ENCODE measurements at places on chromosomes 12 and 14. TPM values are rescaled to one million over a fixed set of nuclear protein-coding genes. Genes with fewer than 3 reads are reported as not detected.
A peak's percentile ranks its signal among the peaks of the same experiment; 100 is the strongest.

DNA sequence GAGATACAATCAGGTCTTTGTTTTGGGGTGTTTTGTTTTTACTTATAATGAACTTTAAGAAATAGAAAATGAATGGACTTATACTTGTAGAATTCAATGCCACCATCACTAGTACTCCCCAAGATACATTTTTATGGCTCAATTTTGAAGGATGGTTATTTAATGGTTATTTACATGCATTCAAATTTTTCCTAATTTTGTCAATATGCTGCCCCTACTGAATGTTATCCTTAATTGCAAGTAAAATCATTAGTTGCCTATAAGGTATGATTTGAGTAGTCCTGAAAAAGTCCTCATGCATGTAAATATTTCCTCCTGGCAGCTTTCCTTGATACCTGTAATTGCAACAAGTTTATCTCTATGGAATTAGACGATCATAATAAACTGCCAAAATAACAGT, 391.2 kb downstream of the BCAT1 start:
- no peak for DNase-seq
- H3K4me3 ChIP-seq: no peak overlapping the region
- H3K27me3 ChIP-seq: peaks cover 36% of the 10 kb centered on the region
- no peak overlapping the region for H3K27ac ChIP-seq
- no peaks in the 10 kb centered on the region for H3K4me1 ChIP-seq
- H3K36me3 ChIP-seq: no peaks in the 10 kb centered on the region

DNA sequence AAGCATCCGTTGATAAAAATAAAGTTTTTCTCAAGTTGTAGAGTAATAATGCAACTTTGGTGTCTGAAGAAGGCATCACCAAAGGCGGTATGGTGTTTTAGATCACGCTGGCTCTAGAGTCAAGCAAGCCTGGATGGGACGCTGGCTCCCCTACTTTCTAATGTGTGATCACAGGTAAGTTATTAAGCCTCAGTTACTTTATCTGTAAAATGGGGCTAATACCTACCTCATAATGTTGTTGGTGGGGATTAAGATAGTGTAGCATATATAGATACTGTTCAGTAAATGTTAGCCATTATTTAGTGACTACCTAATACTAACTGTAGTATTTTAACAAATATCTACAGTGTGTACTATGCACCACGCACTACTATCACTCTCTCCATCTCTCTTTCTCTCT, 45.8 kb downstream of the SLC38A1 start:
- no peak overlapping the region for H3K4me3 ChIP-seq
- peaks cover 53% of the 10 kb centered on the region for H3K4me1 ChIP-seq

DNA sequence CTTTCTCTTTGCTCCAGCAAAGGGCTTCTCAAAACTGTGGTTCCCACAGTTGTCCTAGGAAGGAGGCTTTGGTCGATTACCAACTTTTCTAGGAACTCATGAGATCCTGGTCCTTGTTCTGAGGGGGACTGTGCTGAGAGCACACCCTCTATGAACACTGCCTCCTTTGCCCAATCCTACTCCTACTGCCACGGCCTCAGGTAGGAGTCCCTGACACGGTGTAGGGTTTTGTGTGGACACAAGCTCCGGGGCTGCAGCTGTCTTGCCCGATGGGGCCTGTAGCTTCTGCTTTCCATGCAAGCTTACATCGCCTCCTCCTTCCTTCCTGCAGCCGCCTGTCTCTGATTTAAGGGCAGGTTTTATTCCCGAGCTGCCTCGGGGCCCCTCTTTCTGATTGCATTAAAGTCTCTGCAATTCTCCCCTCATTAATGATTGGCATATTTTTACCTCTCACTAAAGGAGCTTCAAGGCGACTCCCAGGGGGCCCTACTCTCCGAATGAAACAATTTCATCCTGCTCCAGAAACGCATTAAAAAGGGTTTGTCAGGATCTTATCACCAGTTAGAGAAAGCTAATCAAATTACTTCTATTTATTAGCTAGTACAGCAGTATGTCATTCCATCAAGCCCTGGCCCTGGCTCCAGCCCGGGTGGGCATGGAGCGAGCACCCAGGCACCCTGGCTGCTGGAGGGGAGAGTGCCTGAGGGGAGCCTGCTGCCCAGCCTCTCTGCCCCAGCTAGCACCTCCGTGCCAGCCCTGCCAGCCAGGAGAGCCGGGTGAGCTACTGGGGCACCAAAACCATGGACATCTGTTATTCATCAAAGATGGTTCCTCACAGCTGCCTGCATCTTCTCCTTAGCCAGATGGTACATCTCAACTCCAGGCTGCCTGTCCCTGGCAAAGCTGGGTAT, 38.0 kb upstream of the ESRRB start:
- H3K36me3 ChIP-seq: no peaks in the 10 kb centered on the region
- peaks cover 90% of the 10 kb centered on the region for H3K27me3 ChIP-seq
- DNase-seq: no peak

Gene GALNT16
- total RNA-seq: 16.3 TPM

GRCh38 chr12:13194401-13195110, 2.0 kb upstream of the EMP1 start:
- peak; percentile 49 for DNase-seq
- peak overlapping the region; percentile 99 for H3K27ac ChIP-seq
- H3K4me3 ChIP-seq: no peak overlapping the region
- H3K36me3 ChIP-seq: peaks cover 23% of the 10 kb centered on the region

DNA sequence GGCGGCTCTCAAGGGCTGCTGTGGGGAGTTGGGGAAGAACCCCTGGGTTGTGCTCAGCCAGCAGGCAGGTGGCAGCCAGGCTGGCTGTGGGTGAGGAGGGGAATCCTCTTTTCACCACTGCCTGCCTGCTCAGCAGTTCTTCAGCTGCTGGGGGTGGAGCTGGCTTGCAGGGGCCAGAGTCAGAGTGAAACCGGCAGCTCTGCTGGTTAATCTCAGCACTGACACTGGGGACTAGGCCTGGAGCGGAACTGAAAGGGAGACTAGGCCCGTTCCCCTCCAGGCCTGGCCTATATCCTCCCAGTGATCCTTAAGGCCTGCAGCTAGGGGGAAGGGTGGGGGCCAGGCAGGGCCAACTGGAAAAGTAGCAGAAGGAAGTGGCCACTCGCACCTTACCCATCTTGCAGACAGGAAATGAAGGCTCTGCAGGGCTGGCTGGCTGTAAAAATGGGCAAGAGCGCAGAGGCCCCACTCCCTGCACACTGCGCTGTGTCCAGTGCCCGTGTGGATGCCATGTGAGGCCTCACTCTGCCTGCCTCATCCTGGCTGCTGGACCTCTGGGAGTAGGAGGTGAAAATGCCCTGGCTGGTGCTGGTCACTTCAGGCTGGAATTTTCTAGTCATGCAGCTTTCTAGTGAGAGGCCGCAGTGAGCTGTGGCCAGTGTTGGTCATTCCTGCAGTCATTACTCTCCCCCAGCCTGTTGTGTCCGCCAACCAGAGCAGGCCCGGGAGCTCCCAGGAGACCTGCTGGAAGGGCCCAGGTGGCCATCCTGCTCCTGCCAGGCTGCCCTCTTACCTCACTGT, 39.4 kb downstream of the SH2B3 start:
- no peaks in the 10 kb centered on the region for H3K27me3 ChIP-seq
- H3K4me1 ChIP-seq: no peaks in the 10 kb centered on the region
- no peak for DNase-seq
- no peak overlapping the region for H3K27ac ChIP-seq

- DNase-seq: no peak
- H3K4me1 ChIP-seq: peaks cover 22% of the 10 kb centered on the region
- H3K36me3 ChIP-seq: no peaks in the 10 kb centered on the region
- H3K27ac ChIP-seq: no peak overlapping the region
- no peaks in the 10 kb centered on the region for H3K27me3 ChIP-seq
- H3K4me3 ChIP-seq: no peak overlapping the region
These were observed 132.0 kb upstream of the ARHGAP5 start for GRCh38 chr14:31945074-31945613.

DNA sequence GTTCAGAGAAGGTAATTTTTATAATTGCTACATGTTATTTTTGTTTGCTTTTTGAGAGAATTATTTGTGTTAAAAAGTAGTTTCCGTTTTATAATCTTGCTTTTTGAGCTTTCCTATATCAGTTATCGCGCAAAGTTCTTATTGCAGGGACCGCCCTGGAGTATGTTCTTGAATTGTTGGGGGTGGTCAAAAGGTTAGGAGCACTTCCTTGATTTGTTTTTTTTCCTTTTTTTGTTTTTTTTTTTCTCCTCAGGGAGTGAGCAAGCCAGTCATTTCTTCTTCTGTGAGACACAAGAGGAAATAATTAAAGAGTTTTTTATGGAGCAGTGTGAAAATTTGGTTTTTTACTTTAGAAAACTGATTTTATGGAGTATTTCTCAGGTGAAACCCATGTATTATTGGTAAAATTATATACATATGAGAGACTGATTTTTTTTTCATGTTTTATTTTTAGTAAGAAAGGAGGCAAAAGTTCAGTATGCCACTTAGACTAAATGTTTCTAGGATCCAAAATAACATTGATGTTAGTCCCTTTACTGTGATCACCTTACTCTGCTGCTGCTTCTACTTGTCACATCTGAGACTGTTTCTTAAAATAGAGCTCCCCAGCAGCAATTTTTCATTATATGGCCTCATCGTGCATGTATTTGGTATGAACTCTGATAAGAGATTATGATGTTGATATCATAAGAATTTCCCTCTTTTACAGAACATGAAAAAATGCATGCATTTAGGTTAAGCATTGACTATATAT, 26.6 kb downstream of the PLEKHA5 start:
- H3K27ac ChIP-seq: no peak overlapping the region
- H3K36me3 ChIP-seq: no peaks in the 10 kb centered on the region
- no peaks in the 10 kb centered on the region for H3K4me1 ChIP-seq

GRCh38 chr12:103326190-103326589, 169.6 kb downstream of the C12orf42 start:
- H3K36me3 ChIP-seq: no peaks in the 10 kb centered on the region
- DNase-seq: no peak
- H3K4me3 ChIP-seq: no peak overlapping the region
- H3K27me3 ChIP-seq: peaks cover 9% of the 10 kb centered on the region
- no peaks in the 10 kb centered on the region for H3K4me1 ChIP-seq

Gene CRIP1
- 296 TPM for total RNA-seq

DNA sequence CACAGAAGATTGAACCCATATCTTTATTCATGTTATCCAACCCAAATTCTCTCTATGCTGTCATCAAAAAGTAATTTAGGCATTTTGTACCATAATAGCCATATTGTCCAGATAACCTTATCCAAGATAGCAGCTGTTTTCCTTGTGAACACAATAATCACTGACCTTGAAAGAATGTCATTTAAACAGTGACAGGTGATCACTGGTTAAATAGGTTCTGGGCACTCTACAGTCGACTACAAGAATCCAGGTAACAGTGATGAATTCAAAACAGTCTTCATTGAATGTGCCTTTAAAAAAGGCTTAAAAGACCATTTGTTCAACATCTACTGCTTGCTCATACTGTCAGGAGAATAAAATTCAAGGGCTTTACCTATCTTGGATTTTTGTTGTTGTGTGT, 4.6 kb upstream of the SPX start:
- no peaks in the 10 kb centered on the region for H3K36me3 ChIP-seq
- H3K4me3 ChIP-seq: no peak overlapping the region
- peaks cover 9% of the 10 kb centered on the region for H3K4me1 ChIP-seq

GRCh38 chr12:107590413-107590812, 95.2 kb upstream of the PWP1 start:
- H3K4me3 ChIP-seq: no peak overlapping the region
- H3K27me3 ChIP-seq: no peaks in the 10 kb centered on the region
- H3K27ac ChIP-seq: no peak overlapping the region
- H3K36me3 ChIP-seq: no peaks in the 10 kb centered on the region

- peaks cover 72% of the 10 kb centered on the region for H3K27me3 ChIP-seq
- DNase-seq: no peak
- no peak overlapping the region for H3K4me3 ChIP-seq
- no peaks in the 10 kb centered on the region for H3K36me3 ChIP-seq
These were observed 274.0 kb downstream of the SLC15A4 start for GRCh38 chr12:128549601-128550218.

- H3K27me3 ChIP-seq: no peaks in the 10 kb centered on the region
- DNase-seq: no peak
- H3K36me3 ChIP-seq: no peaks in the 10 kb centered on the region
- no peak overlapping the region for H3K4me3 ChIP-seq
These were observed 71.3 kb downstream of the SUSD6 start for GRCh38 chr14:69682621-69683263.

Gene SELPLG
- total RNA-seq: 0.96 TPM

Gene CAPS2
- 19.8 TPM for total RNA-seq

GRCh38 chr12:75505706-75506312, 5.6 kb downstream of the KRR1 start:
- peaks cover 14% of the 10 kb centered on the region for H3K4me1 ChIP-seq
- no peak for DNase-seq
- H3K27ac ChIP-seq: no peak overlapping the region

Gene EPYC
- not detected for total RNA-seq

DNA sequence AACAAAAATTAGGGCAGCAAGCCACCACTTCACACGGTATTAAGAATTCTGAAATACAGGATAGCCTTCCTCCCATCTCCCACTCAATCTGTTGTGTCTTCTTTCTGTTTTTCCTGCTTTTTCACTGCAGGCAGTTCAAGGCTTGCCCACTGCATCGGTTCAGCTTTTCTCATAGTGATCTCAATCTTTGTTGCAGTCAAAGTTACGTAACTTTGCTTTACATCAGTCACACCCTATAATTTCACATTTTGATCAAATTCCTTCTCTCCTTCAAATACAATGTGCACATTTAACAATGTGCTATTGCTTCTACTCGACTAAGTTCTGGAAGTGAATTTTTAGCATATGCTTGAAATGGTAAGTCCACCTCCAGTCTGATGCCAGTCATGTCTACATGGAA, 217.6 kb downstream of the EFCAB11 start:
- peaks cover 3% of the 10 kb centered on the region for H3K27me3 ChIP-seq
- H3K4me1 ChIP-seq: no peaks in the 10 kb centered on the region

- H3K27ac ChIP-seq: no peak overlapping the region
- DNase-seq: no peak
- no peaks in the 10 kb centered on the region for H3K4me1 ChIP-seq
- no peaks in the 10 kb centered on the region for H3K36me3 ChIP-seq
- no peak overlapping the region for H3K4me3 ChIP-seq
These were observed 66.3 kb upstream of the EEA1 start for GRCh38 chr12:92995258-92995903.

- H3K4me3 ChIP-seq: no peak overlapping the region
- H3K27ac ChIP-seq: no peak overlapping the region
- no peaks in the 10 kb centered on the region for H3K27me3 ChIP-seq
- H3K36me3 ChIP-seq: no peaks in the 10 kb centered on the region
- H3K4me1 ChIP-seq: no peaks in the 10 kb centered on the region
These were observed 240.3 kb downstream of the EMP1 start for GRCh38 chr12:13436696-13437391.

DNA sequence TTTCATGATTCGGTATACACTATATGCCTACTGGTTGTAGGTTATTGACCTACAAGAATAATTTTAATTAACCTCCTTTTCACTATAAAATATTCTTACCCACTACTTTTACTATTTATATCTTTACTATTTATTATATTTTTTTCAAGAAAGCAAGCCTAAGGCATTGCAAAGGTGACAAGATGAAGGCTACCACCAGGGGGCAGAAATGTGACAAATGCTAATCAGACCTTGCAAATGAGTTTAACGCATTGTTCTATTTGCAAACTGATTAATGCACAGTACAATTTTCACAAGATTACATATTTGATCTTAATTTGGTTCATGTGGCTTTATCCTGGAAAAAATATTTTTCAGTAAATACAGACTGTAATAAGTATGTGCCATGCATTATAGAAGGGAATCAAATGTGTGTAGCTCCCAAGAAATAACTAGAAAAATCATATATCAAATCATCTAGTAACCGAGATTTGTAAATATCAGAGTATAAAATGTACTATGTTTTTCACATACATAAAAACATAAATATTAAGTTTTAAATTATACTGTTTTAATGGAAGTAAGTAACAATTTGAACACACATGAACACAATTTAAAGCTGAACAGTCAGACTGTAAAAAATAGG, 107.0 kb downstream of the ADAMTS20 start:
- no peaks in the 10 kb centered on the region for H3K4me1 ChIP-seq
- no peak for DNase-seq
- no peak overlapping the region for H3K4me3 ChIP-seq
- H3K27ac ChIP-seq: no peak overlapping the region
- H3K27me3 ChIP-seq: no peaks in the 10 kb centered on the region
